ENCODE measurements at places on chromosomes 12 and 14. TPM values are rescaled to one million over a fixed set of nuclear protein-coding genes. Genes with fewer than 3 reads are reported as not detected.

Gene CEBPE
- total RNA-seq: not detected

Gene TAS2R10
- total RNA-seq: not detected

Gene FITM1
- total RNA-seq: 0.33 TPM

Gene CRACR2A
- not detected for total RNA-seq

Gene MIP
- total RNA-seq: 0.17 TPM

Gene SIX6
- not detected for total RNA-seq

Gene KCNC2
- total RNA-seq: not detected

Gene CCDC175
- not detected for total RNA-seq

Gene FGF23
- total RNA-seq: not detected

Gene PAPLN
- 21.9 TPM for total RNA-seq

Gene KRT73
- not detected for total RNA-seq

Gene LALBA
- not detected for total RNA-seq

Gene IL31
- not detected for total RNA-seq

Gene RNASE7
- 33.3 TPM for total RNA-seq

All from mammary epithelial cell (primary cell).